ENCODE measurements at places on chromosomes 1 and 21.

GRCh38 chr21:46154155-46154954 lies 1.0 kb downstream of the FTCD start:
- no peak for DNase-seq

GRCh38 chr1:244311784-244312532 lies 139.8 kb downstream of the ADSS2 start:
- DNase-seq, result no peak

- DNase-seq, result no peak
Measured at GRCh38 chr1:22264464-22265341, 121.8 kb upstream of the WNT4 start.

DNA sequence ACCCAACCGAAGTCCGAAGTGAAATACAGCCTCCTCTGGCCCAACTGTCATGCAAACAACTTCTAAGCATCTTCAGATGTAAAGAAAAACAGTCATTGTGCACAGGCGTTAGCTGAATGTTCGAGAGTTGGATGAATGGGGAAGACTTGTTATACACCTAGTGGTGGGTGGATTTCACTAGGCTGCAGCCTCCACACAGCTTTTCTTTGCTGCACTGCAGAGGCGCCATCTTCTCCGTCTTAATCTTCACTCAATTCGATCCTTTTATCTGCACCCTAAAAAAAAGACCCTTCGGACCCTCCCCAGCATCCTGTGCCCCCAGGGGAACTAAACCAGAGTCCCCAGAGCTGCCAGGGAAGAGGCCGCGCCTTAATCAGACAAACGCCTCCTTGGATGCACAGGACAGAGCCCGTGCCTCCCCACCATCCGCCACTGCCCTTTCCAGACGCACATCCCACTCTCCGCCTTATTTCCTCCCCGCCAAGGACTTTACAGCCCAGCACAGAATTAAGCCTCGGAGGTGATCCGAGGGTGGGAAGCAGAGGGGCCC lies 1.4 kb downstream of the APP start:
- peak; percentile 75 for DNase-seq

DNA sequence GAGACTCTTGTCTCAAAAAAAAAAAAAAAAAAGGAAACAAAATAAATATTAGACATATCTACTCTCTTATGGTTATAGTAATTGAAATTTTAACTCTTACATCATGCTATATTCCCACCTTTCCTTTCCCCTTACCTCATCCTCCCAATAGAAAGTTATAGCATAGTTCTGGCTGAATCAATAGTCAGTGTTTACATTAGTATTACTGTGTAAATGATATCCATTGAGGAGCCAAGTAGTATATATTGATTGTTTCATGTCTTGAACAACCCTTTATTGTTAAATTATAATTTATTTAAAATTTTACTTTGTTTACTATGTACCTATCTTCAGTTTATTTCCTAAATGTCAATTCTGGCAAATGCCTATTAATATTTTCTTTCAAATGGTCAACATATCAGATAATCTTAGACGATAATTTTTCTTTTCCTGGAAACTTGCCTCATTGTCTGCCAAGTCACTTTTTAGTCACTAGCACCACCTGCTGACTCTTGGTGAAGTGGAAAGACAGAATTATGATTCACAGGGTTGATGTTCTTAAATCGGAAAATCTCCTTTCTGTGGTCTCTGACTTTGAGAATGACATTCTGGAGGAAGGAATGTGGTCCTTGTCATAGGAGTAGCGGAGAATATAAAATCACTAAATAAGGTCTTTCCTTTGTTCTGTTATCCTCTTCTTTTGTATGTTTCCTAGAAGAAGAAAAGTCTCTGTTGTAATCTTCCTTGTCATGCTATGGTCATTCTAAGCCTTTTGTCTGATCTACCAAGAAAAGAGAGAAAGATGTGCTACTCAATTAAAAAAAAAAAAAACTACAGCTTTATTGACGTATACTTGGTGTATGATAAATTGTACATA lies 8.6 kb downstream of the HJV start:
- DNase-seq, result peak; percentile 55

All from NCI-H1105 (cell line).